HT1080 (cell line): ENCODE measurements at places on chromosomes 12 and 14. TPM values are rescaled to one million over a fixed set of nuclear protein-coding genes. Genes with fewer than 3 reads are reported as not detected.

MFAP5 gene
- not detected in 2 replicates for total RNA-seq

NGB gene
- not detected in 2 replicates for total RNA-seq

PIANP gene
- 0.45 TPM in 1 of 2 replicates, not detected in the other for total RNA-seq

KERA gene
- total RNA-seq, result not detected in 2 replicates

GRCh38 chr12:85963326-85963725, 89.2 kb downstream of the NTS start:
- no peak for DNase-seq

- no peak for DNase-seq
Observed at GRCh38 chr12:45933504-45933903, 56.9 kb downstream of the SCAF11 start.
